AG08395 (cell line): ENCODE measurements at places on chromosomes 12 and 14.
A peak's percentile ranks its signal among the peaks of the same experiment; 100 is the strongest.

GRCh38 chr14:51081209-51081608, 13.7 kb downstream of the TRIM9 start:
- no peak for DNase-seq

DNA sequence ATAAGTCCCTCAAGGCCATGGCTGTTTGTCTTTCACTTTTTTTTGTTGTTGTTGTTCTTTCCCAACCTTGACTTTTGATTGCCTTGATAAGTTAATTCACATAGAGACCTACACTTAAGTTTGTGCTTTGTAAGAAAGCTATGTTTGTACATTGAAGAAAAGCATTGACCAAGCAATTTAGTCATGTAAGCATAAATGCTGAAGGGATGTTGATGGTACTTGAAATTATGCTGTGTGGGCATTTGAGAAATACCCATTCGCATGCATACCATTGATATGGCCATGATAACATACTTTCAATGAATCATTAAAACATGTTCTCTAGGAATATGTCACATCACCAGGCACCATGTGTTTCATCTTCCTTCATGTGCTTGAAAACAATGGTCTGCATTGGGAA, 803.7 kb upstream of the TMEM132C start:
- no peak for DNase-seq

- peak; percentile 83 for DNase-seq
Observed at GRCh38 chr14:87133073-87133801, 859.7 kb downstream of the GALC start.

- DNase-seq = no peak
Observed at GRCh38 chr12:43425361-43425760, 126.6 kb downstream of the ADAMTS20 start.

DNA sequence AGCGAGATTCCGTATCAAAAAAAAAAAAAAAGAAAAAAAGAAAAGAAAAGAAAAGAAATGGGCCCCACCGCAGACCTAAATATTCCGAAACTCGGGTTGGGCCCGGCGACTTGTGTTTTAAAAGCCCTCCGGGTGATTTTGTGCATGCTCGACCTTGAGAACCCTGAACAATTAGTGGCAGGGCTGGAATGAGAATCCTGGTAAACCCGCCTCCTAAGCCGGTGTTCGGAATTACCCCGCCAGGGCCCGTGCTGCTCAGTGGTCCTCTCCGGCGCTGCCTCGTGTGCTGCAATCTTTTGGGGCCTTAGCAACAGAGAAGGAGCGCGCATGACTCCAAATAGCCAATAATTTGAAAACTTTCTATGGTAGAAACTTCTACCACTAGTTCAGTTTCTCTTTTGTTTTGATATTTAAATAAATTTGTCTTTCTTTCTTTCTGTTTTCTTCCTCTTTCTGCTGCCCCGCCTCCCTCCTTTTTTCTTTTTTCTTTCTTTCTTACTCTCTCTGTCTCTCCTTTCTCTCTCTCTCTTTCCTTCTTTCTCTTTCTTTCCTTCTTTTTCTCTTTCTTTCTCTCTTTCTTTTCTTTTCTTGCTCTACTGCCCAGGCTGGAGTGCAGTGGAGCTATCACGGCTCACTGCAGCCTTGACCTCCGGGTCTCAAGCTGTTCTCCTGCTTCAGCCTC, 1.5 kb upstream of the GALNT6 start:
- peak; percentile 35 for DNase-seq

GRCh38 chr12:116774020-116774419, 35.9 kb downstream of the RNFT2 start:
- no peak for DNase-seq

GRCh38 chr12:41972598-41972997, 172.1 kb downstream of the GXYLT1 start:
- DNase-seq = no peak

GRCh38 chr14:34983786-34984185, 994 bp downstream of the SRP54 start:
- no peak for DNase-seq

DNA sequence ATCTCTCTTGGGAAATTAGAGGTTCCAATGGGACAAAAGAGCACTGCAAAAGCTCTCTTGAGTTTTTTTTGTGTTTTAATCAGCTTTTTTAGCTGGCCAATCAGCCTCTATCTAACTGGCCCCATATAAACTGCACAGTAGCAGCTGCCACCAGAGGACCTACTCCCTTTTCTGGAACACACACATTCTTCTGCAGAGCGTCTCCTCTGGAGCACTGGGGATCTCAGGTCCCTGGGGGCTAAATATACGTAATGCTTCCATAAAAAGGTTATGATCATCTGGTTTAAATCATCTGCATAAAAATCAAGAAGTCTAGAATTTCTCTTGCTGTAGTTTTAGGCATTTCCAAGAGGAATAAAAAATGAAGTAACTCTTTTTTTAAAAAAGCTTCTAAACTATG, 32.3 kb downstream of the TSPAN8 start:
- no peak for DNase-seq

DNA sequence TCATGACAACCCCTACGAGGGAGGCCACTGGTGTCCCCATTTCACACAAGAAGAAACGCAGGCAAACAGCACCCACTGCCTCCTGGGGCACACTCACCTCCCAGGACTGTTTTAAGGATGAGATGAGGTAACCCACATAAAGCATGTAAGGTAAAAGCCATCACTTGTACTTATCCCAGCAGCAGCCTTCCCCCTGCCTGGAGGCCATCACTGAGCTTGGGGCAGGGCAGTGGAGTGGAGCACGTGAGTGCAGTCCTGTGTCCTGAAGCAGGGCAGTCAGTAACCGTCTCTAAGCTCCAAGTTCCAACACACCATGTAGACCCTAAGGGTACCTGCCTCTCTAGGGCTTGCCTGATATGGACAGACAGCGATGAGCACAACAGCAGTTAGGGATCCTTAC, 1.7 kb downstream of the POLE start:
- DNase-seq = no peak

GRCh38 chr12:47141459-47141858, 61.7 kb upstream of the AMIGO2 start:
- no peak for DNase-seq

DNA sequence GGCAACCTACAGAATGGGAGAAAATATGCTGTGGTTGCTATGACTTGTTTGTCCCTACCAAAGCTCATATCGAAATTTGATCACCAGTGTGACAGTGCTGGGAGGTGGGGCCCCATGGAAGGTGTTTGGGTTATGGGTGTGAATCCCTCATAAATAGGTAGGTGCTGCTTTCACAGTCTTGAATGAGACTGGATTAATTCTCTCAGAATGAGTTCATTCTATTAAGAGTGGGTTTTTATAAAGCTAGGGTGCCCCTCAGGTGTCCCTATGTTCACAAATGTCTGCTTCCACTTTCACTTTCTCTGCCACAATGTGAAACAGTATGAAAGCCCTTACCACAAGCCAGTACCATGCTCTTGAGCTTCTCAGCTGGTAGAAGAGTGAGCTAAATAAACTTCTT, 133.5 kb downstream of the CPNE8 start:
- DNase-seq = no peak

GRCh38 chr14:20782280-20782890, 1.3 kb downstream of the RNASE6 start:
- no peak for DNase-seq

DNA sequence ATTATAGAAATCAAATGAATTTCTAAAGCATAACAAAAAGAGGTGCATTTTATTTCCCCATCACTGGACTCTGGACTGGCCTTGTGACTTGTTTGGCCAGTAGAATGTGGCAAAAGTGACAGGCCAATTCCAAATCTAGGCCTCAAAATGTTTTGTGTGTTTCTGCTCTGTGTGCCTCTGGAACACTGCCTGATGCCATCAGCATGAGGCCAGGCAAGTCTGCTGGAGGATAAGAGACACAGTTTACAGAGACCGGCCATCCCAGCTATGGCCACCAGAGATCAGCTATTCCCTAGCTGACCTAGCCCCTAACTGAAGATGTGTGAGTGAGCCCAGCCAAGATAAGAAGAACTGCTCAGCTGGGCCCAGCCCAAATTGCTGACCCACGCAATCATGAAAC, 32.9 kb downstream of the ASCL1 start:
- DNase-seq = no peak

DNA sequence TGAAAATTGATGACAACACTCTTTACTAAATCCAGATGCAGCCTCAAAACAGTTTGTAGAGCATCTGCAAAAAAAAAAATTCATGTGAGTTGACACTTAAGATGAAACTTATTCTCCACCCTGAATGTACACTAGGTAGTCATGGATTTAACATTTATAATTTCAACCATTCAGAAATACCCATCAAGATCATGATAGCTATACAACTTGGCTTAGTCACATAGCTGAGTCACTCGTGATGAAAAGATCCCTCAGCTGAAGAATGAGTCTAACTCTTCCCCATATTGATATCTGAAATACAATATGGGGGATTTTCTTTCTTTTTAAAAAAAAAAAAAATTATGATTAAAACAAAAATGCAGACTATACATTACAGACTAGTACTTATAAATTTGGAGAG, 104.8 kb upstream of the PLEKHG7 start:
- peak; percentile 56 for DNase-seq

DNA sequence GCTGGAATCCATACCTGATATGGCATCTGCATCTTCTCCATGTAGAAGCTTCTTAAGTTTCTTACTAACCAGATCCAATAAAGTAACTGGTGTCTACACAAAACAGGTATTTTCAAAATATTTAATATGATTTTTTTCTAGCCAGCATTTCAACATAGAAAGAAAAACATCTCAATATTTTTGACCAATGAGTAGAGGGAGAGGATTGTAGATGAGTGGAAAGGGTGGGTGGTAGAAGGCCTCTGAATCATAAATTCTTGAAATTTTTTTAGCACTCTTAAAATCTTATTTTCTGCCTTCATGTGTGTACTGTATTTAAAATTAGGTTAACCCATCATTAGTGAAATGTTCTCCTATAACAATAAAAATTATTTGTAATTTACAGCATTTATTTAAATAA, 18.0 kb downstream of the DEPDC4 start:
- DNase-seq = peak; percentile 34

GRCh38 chr12:124848621-124849380, 14.9 kb downstream of the SCARB1 start:
- peak; percentile 22 for DNase-seq

GRCh38 chr14:20610002-20610765, 19.0 kb upstream of the RNASE12 start:
- DNase-seq = peak; percentile 49

DNA sequence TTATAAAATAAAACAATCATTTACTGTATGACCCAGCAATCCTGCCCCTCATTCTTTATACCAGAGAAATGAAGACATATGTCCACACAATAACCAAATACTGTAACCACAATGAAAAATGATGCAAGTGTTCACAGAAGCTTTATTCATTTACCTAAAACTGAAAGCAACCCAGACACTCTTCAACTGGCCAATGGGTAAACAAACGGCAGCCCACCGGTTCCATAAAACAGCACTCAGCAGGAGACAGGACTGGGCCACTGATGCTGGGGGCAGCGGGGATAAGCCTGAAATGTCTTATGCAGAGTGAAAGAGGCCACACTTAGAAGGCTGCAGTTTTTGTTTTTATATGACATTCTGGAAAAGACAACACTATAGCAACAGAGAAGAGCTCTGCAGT, 15.1 kb downstream of the DDX51 start:
- no peak for DNase-seq

DNA sequence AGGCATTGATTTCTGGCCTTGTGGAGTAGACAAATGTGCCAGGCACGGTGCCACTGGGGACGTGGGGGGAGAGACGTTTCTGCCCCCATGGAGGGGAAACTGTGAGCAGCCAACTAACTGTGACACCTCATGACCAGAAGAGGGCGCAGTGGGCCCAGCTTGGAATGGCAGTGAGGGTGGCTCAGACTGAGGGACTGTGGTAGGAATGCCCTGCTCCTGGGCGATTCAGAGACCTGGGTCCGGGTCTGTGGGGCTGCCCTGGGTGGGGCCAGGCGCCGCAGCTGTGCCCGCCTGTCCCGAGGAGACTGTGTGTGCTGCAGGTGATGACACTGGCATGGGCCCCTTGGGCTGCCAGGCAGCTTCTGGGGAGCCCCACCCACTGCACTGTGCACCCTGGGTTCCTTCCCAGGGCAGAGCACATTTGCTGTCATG, 60.6 kb downstream of the SLC25A47 start:
- peak; percentile 69 for DNase-seq

- DNase-seq = no peak
Observed at GRCh38 chr14:71521238-71522135, 410.7 kb upstream of the RGS6 start.

DNA sequence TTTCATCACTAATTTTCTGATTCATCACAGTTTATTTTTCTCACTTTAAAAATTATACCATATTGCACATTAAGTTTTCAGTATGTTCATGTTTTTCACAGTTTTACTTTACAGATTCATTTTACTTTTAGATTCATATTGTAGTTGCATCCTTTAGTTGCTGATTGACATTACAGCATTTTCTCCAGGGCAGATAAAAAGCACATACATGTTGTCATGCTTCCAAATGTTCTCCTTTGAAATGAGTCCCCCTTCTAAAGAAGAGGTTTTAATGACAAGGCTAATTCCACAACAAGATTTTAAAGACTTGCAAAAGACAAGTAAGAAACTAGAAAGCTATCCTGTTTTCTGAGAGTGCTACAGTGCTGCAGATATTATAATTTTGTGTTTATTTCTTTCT, 72.1 kb upstream of the RASSF8 start:
- no peak for DNase-seq

GRCh38 chr12:19850346-19851065, 411.2 kb downstream of the AEBP2 start:
- peak; percentile 67 for DNase-seq

GRCh38 chr14:32940711-32941667, 2.3 kb downstream of the NPAS3 start:
- no peak for DNase-seq

DNA sequence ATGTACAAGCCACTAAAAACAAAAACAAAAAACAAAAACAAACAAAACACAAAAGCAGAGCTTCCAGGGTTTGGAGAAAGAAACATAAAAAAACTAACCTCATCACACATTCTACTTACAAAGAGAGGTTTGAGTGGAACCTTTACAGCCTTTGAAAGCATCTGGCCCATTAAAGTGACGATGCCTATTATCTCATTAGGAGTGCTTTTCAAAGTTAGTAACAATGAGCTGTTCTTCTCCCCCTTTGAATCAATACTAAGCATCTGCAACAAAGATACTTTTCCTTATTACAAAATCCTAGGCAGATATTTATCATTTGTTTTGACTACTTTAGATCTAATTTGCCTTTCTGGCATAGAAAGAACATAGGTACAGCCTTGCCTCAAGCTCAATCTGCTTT, 217.3 kb downstream of the PPM1H start:
- no peak for DNase-seq

DNA sequence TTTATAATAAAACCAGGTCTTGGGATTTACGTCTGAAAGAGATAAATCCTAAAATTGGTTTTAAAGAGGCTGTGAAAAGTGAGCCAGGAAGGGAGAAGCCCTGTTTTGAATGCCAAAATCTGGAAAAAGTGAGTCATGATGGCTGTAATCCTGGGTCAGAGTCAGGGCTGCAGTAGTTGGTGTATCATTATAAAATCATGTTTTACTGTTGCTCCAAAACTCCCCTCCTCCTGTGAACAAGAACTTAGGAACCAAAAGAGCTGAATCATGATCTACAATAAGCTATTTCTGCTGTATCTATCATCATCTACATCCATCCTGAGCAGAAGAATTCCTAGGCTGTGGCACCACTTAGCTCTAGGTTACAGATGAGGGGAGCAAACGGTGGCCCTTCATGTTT, 79.3 kb downstream of the LMO3 start:
- peak; percentile 41 for DNase-seq
